Stimulated activated CD4-positive, alpha-beta T cell treated with anti-CD3 and anti-CD28 coated beads, Interleukin-1b, Interleukin-23, amount 100 ng/mL, for 1 hour (primary cell): ENCODE measurements at places on chromosomes 6 and 20.

- DNase-seq: no peak
Observed at GRCh38 chr6:13235339-13235738, 93.0 kb downstream of the TBC1D7 start.

- DNase-seq: no peak
Observed at GRCh38 chr6:134323698-134324097, 5.8 kb upstream of the SGK1 start.

GRCh38 chr6:129750360-129750759 is 40.4 kb upstream of the ARHGAP18 start:
- DNase-seq: no peak

DNA sequence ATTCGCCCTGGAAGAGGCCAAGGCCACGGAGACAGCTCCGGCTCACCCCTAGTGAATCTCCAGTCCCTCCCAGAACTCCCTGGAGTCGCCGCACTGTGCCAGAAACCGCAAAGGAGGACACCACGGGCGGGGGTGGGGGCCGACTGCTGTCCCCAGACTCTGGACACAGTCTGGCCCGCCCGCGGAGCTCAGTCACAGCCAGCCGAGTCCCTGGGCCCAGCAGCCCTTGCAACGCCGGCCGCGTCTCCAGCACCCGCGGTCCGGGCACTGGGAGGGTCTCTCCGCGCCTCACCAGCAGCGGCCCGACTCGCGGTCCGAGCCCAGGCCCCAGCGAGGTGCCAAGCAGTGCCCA is 518 bp downstream of the PEX6 start:
- DNase-seq: no peak

DNA sequence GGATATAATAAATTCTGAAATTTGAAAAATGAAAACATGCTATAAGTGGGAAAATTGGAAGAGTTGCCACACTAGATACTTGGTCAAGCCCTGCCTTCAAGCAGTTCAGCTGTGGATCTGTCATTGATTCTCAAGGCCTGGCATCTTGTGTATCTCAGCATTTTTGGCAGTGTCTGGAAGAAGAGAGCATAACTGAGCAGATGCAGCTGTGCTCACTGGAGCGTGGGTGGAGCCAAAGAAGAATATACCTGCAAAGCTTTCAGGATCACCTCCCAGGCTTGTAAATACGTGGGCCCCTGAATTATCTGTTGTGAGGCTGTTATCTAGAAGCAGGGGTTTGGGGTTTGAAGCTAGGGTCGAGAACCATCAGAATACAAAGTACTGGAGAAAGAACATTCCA is 31.3 kb upstream of the CHD6 start:
- no peak for DNase-seq

DNA sequence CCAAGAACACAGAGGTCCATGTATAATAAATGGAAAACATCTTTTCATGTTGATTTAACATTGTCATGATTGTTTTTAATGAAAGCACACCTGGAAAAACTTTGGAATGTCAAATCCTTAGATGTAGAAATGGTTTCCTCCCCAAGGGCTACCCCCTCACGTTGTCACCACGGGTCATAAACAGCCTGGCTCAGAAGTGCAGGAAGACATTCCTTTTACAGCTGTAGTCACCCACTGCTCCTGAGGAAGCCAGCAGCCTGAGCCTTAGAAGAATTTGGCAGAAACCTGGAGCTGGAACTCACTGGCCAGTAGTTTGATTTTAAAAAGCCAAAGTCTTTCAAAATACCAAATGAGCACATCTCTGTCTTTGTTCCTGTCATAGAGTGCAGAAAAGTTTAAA is 23.7 kb downstream of the ADGRF5 start:
- DNase-seq: no peak

DNA sequence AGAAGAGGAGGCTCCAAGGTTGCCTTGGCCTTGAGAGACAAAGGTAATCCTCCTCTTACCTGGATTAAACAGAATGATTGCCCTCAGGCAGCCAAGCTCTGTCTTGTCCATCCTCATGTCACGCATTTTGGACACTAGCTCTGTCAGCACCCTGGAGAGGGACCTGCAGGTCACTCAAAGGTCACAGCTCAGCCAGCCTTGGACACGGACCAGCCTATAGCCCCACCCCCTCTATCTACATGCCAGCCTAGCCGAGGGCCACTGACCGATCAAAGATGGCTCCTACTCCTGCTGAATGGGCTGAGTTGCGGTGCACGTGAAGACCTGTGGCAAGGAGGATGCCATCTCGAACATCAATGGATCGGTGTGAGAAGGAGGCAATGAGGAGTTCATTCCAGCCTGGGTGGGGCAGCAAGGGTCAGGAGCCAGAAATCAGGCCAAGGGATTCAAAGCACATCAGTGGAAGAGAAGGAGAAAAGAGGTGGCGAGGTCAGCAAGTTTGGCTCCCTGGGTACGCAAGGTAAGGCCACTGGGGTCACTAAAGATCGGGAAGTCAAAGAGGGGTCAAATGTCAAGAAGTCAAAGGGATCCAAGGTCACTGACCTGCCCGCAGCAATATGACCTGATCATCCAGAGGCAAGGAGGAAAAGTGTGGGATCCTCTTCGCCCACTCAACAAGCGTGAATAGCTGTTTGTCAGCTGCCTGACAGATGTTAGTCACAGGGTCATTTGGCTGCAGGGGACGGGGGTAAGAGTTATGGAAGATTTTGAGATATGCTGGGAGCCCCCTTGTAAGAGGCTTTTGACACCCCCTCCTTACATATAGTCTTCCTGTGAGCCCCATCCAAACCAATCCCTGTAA is 3.3 kb upstream of the COL11A2 start:
- DNase-seq: no peak

DNA sequence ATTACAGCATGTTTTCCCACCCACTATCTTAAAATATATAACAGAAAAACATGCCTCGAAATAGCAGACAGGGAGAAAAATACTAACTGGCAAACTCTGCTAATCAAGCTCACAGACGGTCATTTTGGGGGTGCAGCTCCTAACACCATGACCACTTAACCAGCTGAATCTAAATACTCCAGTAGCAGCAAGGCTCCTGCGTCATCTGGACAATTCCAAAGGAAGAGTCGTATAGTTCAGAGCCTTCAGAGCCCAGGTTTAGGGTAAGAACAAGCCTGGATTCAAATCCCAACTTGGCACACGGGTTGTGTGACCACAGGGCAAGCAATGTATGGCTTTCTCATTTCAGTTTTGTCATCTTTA is 81.3 kb upstream of the COL21A1 start:
- no peak for DNase-seq

DNA sequence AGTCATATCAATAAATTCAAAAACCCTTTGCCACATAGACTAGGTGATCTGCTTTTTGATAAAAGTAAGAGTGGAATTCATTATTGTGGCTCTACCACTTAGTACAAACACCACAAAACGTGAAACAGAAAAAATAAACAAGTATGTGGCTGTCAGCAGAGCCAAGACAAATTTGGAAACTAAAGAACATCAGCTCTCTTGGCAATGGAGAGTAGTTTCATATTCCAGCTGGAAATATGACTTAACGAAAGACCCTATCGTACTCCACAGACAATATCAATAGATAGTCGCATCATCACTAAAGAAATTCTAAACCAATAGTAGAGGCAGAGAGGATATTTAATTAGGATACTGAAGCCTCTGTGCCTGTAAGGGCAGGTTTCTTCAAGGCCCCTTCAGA is 20.8 kb downstream of the TBX18 start:
- DNase-seq: no peak

DNA sequence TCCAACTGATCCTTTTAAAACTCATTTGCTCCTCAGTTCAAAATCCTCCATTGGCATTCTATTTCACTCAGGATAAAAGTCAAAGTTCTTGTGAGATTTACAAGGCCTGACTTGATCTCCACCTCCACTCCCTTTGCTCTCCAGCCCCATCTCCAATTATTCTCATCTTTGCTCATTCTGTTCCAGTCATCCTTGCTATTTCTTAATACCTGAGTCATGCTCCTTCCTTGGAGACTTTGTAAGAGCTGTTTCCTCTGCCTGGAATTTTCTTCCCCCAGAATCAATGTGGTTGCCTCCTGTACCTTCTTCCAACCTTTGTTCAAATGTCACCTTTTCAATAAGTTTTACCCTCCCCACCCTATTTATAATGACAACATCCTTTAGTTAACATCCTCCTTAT is 373.5 kb downstream of the HTR1B start:
- DNase-seq: no peak

- no peak for DNase-seq
Observed at GRCh38 chr20:47455133-47456040, 46.3 kb upstream of the NCOA3 start.

GRCh38 chr6:6006428-6007365 is at the start of gene NRN1:
TSS of gene NRN1 (minus strand) at chr6:6006925. CDS start at chr6:6006749, 176 bp downstream.
- DNase-seq: no peak

DNA sequence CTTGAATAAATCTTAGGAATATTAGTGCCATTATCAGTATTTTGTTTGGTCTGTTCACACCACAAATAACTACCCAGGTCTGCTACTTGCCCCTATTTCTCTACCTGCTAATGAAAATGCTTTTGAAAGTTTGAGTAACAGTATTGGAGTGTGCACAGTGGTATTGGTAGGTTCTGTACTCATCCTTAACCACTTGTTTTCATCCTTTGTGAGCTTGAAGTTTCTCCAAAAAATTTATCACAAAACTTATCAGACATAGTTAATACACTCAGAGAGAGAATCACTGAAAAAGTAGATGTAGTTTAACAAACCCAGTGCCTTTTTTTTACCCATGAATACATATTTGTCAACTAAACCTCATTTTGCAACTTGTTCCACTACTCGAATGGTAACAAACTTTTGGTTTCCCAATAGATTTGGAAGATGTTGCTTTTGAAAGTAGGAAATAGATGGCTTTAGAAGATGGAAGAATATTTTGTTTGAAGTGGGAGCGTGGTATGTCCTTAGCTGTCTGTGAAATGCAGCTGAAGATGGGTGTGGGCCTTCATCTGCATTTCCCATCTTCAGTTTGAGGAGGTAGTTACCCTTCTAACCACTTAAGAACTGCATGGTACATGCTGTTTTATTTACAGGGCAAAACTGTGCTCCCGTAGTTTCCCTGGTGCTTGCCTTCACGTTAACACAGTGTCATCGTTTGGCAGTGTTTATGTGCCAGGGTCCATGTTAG is 9.0 kb downstream of the PTPN1 start:
- DNase-seq: no peak

GRCh38 chr6:137495703-137496336 is 1.6 kb upstream of the OLIG3 start:
- DNase-seq: no peak

- DNase-seq: no peak
Observed at GRCh38 chr20:53565254-53565653, 28.4 kb downstream of the ZNF217 start.

GRCh38 chr6:97029056-97029455 is 104.5 kb downstream of the KLHL32 start:
- DNase-seq: no peak

DNA sequence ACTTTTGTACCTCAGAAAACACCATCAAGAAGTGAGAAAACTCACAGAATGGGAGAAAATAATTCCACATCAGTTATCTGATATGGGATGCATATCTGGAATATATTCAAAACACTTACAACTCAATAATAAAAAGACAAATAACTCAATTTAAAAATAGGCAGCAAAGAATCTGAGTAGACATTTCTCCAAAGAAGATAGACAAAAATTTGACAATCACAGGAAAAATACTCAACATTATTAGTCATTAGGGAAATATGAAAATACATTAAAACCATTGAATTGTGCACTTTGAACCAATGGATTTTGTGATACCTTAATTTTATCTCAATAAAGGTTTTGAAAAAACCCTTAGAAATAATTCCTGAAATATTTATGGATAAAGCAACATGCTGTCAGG is 36.9 kb upstream of the STMND1 start:
- no peak for DNase-seq

- no peak for DNase-seq
Observed at GRCh38 chr6:140382355-140382754, 1007.9 kb upstream of the CITED2 start.

GRCh38 chr6:52049252-52050050 is 38.0 kb downstream of the PKHD1 start:
- no peak for DNase-seq

DNA sequence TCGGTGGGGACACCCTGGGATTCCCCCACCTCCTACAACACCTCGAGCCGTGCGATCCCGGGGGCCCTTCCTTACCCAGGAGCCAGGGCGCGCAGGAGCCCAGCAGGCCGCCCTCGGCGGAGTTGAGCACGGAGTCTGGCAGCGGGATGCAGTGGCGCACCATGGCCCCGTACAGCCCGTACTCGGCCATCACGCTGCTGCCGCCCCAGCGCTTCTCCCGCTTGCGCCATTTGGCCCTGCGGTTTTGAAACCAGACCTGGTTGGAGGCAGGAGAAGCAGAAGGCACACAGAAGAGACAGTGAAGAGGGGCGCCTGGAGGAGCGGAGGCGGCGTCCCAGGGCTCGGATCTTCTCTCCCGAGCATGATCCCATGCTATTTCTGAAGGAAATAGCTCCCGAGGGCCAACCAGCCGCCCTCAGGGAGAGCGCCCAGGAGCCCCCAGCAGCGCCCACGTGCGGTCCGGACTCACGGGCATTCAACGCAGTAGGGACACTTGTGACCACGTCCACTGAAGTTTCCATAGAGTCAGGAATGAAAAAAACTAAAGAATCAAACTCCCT is 4.3 kb downstream of the VSX1 start:
- DNase-seq: no peak

- no peak for DNase-seq
Observed at GRCh38 chr6:133966654-133967329, 13.8 kb downstream of the TBPL1 start.

DNA sequence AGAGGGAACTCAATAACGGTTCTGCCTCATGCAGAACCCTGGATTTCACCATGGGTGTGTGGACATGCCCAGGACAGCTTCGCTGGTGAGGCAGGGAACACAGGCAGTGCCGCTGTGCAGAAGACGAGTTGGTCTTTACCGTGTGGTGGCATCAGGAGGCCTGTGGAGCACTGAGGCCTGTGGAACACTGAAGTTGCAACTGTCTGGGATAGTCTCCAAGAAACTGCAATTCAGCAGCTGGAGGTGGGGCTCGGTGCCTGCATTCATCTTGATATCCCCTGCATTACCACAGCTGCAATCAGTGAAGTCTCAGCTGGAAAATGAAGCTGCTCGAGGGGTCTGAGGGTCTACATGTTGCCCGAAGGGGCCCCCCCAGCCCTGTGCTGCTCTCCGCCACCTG is 202.4 kb upstream of the CDH4 start:
- no peak for DNase-seq

GRCh38 chr20:47125508-47125757 is 230.8 kb downstream of the EYA2 start:
- DNase-seq: no peak

GRCh38 chr6:43798688-43799444 is 28.9 kb downstream of the VEGFA start:
- DNase-seq: no peak

- DNase-seq: no peak
Observed at GRCh38 chr20:51938559-51939258, 136.4 kb upstream of the SALL4 start.

- DNase-seq: no peak
Observed at GRCh38 chr6:63759605-63760105, 124.1 kb downstream of the PHF3 start.

- DNase-seq: no peak
Observed at GRCh38 chr6:143397227-143398222, 53.0 kb downstream of the ADAT2 start.
